ENCODE measurements at places on chromosomes 1 and 21.
A peak's percentile ranks its signal among the peaks of the same experiment; 100 is the strongest.

- DNase-seq = no peak
Observed at GRCh38 chr1:173009597-173009996, 41.1 kb downstream of the TNFSF18 start.

DNA sequence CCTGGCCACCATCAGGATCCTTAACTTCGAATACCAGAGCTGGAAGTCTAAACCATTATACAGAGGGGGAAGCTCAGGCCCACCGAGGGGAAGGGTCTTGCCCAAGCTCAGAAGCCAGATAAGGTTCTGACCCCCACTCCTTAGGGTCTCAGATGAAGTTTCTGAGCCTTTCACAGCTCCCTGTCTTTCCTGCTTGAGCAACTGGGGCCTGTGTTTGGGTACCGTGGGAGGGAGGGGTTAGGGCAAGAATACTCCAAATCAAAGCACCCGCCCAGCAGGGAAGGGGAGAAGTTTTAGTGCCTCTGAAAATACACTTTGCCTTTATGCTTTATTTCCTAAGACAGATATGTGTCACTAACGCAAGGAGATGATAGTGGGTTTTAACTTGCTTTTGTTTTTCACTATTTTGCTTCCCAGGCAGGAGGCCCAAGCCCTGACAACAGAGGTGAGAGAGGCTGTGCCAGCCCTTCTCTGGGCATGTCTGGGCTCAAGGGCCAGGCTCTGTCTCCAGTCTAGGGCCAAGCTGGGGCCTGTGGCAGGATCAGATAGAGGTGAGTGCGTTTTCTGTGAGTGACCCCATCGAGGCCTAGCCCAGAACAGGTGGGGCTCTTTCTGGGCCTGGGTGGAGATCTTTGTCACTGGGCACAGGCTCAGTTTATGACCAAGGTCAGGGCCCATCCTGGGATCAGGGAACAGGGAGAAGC lies 20.5 kb upstream of the TENT5B start:
- DNase-seq = no peak

- peak; percentile 82 for DNase-seq
Observed at GRCh38 chr1:161038523-161039153, at the start of gene TSTD1. Gene TSTD1 (minus strand): TSS chr1:161038964. CDS start chr1:161038889, 75 bp downstream.

DNA sequence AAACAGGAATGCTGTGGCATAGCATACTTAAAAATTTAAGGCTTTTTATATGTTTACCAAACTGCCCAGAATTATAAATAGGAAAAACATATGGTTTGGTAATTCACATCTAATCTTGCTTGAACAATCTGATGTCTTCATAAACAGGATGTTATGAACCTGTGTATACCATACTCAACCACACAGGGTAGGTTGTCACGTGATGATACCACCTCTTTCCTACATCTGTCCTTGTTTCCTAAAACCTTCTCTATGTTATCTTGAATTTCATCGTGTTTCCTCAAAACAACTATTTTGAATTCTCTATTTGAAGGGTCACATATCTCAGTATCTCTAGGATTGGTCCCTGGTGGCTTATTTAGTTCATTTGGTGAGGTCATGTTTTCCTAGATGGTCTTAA lies 631.0 kb upstream of the PKN2 start:
- no peak for DNase-seq

DNA sequence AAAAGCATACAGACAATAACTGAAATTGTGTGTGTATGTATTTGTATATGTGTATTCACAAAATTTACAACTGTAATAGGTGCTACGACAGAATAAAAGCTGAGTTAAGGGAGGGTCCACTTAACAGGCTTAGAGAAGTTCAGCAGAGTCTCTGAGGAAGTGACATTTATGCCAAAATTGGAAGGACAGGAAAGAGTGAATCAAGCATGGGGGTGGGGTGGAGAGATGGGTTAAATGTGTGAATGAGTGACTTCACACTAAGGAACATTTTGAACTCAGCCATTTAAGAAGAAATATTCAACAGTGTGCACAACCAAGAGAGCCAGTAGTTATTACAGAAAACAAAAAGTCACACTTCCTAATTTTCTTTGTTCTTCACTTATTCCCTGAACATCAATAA lies 53.8 kb upstream of the RGS1 start:
- DNase-seq = peak; percentile 27

DNA sequence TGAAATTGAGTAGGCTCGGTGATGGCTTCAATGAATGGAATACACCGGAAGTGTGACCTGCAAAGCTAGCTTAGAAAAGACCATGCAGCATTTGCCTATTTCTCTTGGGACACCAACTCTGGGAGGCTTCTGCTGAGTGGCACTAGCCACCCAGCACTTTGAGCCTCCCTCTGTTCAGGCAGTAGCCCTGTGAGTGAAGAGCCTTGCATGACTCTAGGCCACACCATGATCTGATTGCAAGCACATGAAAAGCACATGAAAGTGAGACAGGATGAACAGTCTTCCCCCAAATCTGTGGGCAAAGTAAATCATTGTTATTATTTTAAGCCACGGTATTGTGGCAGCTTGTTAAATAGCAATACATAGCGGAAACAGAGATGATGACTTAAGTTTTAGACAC lies 2.8 kb downstream of the CD48 start:
- DNase-seq = peak; percentile 32

- DNase-seq = no peak
Observed at GRCh38 chr1:168163670-168164069, 15.1 kb upstream of the TIPRL start.

DNA sequence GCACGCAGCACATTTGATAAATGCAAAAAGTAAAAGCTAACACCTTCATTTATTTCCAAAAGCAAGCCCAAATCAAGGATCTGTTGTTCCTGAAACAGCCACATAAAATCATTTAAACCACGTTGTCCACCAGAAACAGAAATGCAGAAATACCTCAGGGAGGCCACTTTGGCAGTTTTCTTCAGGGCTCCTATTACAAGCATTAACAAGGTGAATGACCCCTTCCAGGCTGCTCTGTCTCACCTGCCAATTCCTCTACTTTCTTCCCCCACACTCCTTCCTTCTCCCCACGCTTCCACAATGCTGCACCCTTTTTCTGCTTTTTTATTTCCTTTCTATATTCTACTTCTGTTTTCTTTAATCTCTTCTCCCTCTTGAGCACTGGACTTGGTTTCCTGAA lies 55.0 kb upstream of the PTGFRN start:
- DNase-seq = no peak

DNA sequence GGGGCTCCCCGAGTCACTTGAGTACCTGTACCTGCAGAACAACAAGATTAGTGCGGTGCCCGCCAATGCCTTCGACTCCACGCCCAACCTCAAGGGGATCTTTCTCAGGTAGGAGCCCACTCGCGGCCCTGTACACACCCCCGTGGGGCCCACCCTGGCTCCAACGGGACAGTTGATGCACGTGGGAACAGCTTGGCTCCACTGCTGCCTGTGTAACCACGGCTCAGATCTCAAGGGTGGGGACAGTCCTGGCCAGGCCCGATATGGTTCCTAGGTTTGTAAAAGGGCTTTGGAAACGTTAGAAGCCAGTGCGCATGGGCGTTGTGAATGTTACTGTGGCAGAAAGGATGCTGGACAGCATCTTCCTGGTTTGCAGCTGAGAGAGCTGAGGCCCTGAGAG lies 18.8 kb downstream of the PODN start:
- no peak for DNase-seq

DNA sequence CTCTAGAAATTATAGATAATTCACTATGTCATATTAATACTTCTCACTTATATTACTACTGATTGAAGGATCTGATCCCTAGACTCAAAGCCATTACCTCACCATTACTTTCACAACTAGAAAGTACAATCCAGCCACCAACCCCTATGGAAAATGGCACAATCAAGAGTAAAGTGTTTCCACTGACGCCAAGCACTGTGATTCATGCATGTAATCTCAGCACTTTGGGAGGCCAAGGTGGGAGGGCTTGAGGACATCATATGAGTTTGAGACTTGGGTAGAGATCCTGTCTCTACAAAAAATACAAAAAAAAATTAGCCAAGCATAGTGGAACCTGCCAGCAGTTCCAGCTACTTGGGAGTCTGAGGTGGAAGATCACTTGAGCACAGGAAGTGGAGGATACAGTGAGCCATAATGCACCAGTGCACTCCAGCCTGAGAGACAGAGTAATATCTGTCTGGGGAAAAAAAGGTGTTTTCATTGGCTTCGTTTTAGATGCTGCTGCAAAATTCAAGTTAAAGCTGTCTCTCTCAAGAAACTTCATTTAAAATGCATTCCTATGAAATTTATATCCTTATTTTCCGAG lies 126.5 kb downstream of the AKT3 start:
- no peak for DNase-seq

DNA sequence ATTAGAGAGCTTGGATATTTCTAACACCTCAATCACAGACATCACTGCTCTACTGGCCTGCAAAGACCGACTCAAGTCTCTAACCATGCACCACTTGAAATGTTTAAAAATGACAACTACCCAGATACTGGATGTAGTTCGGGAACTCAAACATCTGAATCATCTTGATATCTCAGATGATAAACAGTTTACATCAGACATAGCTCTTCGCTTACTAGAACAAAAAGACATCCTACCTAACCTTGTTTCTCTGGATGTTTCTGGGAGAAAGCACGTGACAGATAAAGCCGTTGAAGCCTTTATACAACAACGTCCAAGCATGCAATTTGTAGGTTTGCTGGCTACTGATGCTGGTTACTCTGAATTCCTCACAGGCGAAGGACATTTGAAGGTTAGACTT lies 45.1 kb downstream of the ZYG11B start:
- DNase-seq = no peak

GRCh38 chr1:87760654-87761053 lies 432.0 kb downstream of the LMO4 start:
- DNase-seq = no peak

DNA sequence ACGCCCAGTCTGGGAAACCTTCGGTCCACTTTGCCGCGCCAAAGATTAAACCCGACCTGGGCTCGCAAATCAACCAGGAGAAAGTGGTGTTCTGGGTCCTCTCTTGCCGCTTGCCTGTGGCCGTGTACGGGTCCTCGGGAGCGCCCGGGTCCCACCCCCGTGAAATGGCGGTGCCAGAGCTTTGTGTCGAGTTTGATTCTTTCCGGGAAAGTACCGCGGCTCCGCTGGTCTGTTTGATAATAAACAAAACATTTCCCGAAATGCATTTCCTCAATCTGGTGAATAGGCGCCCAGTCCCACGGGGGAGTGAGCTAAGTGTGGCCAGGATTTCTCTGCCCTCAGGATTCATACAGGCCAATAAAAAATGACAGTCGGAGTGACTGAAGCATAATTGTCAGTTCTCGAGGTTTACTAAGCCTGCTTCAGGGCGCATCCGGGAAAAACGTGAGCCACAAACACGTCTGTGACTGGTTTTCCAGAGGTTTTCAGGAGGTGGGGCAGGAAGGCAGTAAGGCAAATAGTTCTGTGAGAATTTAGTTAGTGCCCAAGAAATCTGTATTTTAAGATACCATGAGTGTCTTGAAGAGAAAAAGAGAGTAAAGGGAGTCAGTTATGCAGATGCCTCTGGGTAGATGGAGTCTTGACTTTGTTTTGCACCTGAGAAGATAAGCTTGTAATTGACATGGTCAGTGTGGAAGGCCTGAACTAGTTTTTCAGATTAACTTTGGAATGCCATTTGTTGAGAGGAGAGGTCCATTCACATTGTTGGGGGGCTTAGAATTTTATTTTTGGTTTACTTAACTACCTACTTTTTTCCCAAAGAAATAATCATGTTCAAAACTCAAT lies 675 bp downstream of the IFNAR1 start:
- peak; percentile 69 for DNase-seq

- DNase-seq = no peak
Observed at GRCh38 chr1:44013949-44014348, 17.3 kb downstream of the SLC6A9 start.

- DNase-seq = no peak
Observed at GRCh38 chr21:41739011-41739410, 27.8 kb downstream of the RIPK4 start.

GRCh38 chr21:41090981-41091380 lies 77.0 kb upstream of the BACE2 start:
- no peak for DNase-seq

GRCh38 chr1:42904434-42904833 lies 54.2 kb downstream of the SLC2A1 start:
- DNase-seq = no peak

DNA sequence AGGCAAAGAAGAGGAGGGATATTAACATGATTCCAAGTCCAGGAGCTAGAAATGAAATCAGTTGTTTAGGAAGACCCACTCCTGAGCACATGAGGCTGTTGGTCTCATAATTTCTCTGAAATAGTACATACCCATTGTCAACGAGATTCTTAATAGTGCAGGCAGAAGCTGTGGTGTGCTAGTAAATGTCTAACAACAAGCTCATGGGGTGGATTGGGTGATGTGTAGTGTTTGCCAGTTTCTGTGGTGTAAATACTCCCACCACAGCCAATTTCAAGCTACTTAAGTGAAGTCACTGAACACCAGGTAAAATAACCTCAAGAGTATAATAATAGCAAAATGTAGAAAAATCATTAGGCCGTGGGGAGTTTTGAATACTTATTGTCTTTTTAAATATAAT lies 42.0 kb downstream of the SYF2 start:
- no peak for DNase-seq

DNA sequence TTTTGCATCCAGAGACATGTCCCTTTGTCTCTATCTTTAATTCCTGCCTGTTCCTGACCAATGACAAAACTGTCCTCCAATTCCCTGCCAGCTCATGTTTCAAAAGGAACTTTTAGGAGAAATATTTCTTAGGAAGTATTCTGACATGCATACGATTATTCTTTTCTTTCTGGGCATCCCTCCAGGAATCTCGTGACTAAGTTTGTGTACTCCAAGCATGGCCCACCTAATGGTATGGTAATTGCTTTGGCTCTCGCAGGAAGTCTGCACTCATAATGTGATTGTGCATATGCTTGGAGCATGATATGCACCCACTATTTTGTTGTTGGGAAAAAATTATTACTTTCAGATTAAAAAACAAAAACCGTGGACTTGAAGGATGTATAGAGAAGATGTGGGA lies 256.4 kb downstream of the PRDM2 start:
- no peak for DNase-seq

DNA sequence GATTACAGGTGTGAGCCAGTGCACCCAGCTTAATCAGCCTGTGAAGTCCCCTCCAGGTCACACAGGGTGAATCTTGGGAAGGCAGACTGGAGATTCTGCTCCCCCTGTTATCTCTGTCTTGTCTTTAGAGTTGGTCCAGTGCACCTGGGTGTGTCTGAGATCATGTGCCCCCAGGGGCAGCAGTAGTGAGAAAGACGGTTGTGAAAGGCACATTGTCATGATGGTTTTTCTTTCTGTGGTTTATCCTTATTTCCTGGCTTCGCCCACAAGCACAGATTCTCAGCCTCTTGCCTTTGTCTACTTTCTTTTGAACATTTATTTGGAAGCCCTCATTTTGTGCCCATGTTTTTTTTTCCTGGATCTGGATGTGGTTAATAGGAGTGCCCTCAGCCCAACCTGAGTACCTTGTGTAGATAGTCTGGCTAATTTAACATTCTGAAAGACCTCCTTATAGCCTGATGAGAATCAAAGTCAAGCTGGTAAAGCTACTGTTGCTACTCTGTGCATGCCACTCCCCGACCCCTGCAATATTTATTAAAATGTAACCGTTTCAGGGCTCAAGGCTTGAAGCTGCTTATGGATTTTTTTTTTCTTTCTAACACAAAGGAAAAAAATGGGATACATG lies 23.7 kb downstream of the UCK2 start:
- no peak for DNase-seq

- DNase-seq = no peak
Observed at GRCh38 chr1:58765441-58765840, 18.4 kb downstream of the JUN start.
